ENCODE measurements at places on chromosomes 3 and 15.

DNA sequence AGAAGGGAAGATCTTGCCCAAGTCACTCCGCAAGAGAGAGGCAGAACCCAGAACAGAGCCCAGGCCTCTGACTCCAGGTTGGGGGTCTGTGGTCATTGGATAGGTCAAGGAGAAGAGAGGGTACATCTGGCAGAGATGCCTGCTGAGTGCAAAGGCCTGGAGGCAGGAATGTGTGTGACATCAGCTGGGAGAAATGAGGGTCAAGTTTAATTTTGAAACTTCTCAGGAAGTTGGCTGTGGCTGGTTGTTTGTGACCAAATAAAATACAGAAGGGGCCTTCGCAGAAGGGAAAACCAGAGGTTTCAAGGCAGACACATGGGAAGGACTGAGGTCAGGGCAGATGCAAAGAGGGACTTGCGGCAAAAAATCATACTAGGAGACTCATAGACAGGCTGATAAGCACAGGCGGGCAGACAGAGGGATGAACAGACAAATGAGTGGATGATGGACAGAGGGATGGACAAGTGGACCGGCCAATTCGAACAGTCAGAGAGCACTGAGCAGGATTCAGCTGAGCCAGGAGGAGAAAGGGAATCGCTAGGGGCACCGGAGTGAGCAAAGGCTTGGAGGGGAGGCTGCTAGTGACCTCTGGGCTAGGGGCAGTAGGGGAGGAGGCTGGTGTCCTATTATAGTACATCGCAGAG, 28.8 kb upstream of the CACNA2D2 start:
- DNase-seq: no peak
- H3K4me3 ChIP-seq: no peak overlapping the region
- peaks cover 1% of the 10 kb centered on the region for H3K4me1 ChIP-seq
- no peak overlapping the region for H3K27ac ChIP-seq
- peaks cover 61% of the 10 kb centered on the region for H3K27me3 ChIP-seq

DNA sequence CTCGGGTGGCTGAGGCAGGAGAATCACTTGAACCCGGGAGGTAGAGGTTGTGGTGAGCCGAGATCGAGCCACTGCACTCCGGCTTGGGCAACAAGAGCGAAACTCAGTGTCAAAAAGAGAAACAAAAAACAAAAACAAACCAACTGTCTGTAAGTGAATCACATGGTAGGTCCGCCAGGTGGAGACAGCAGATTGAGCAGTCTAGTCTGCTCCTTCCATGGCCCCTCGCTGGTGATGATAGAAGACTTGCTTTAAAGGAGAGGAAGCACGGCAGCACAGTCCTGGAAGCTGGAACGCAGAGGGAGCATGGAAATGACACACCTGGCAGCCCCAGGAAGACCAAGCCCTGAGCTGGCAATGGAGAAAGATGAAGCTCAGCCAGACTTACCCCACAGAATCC, 31.4 kb upstream of the MGLL start:
- H3K4me1 ChIP-seq: no peaks in the 10 kb centered on the region
- no peak overlapping the region for H3K4me3 ChIP-seq
- H3K27ac ChIP-seq: no peak overlapping the region
- H3K36me3 ChIP-seq: no peaks in the 10 kb centered on the region

- H3K27ac ChIP-seq: no peak overlapping the region
- no peaks in the 10 kb centered on the region for H3K4me1 ChIP-seq
- no peak overlapping the region for H3K4me3 ChIP-seq
- H3K27me3 ChIP-seq: peaks cover 3% of the 10 kb centered on the region
Measured at GRCh38 chr3:146221276-146221675, 29.6 kb downstream of the PLSCR4 start.

DNA sequence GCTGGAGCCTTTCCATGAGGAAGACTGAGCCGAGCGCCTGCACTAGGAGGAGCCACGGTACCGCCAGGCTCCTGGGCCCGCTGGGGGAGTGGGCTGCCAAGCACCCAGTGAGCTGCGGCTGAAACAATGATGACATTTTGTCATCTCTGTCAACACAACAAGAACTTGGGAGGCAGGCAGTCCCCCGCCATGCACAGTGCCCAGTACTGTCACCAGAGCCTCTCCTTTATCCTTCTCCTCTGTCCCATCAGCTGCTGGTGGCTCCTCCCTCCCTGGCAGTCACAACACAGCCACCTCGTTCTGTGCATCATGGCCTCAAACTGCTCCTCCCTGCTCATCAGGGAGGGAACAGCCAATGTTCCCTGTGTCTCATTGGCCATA, 34.0 kb upstream of the PCSK6 start:
- peaks cover 7% of the 10 kb centered on the region for H3K4me1 ChIP-seq
- H3K4me3 ChIP-seq: no peak overlapping the region
- peak; percentile 46 for DNase-seq
- H3K27me3 ChIP-seq: peaks cover 3% of the 10 kb centered on the region

DNA sequence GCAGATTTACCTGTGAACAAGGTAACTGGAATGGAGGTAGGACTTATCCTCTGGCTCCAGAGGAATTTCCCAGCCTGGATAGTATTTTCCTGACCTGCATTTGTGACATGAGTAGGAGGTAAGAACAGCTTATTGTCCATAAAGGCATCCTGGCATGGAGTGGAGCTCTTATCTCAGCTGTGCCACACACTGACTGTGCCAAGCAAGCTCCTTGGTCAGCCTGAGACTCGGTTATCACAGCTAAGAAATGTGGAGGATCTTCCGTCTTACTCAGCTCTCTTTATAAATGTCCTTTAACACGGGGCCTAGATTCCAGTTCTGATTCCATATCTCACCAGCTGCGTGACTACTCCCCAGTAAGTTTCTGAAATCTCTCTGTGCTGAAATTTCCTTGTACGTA, 38.9 kb downstream of the SLCO3A1 start:
- no peak for DNase-seq
- peaks cover 2% of the 10 kb centered on the region for H3K4me1 ChIP-seq
- H3K27ac ChIP-seq: no peak overlapping the region
- H3K4me3 ChIP-seq: no peak overlapping the region
- no peaks in the 10 kb centered on the region for H3K27me3 ChIP-seq

DNA sequence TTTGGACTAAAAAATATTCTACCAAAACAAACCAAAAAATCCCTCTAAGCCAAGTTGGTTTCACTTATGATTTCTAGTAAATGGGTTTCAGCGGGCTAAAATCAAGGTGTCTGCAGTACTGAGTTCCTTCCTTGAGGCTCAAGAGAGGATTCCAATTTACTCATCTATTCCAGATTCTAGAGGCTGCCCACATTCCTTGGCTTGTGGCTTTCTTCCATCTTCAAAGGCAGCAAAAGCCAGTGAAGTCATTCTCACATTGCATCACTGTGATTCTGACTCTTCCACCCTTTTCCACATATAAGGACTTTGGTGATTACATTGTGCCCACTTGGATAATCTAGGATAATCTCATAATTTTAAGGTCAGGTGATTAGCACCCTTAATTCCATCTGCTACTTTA, 48.1 kb downstream of the DPPA2 start:
- H3K36me3 ChIP-seq: no peaks in the 10 kb centered on the region
- no peak overlapping the region for H3K4me3 ChIP-seq
- no peaks in the 10 kb centered on the region for H3K27me3 ChIP-seq
- H3K27ac ChIP-seq: no peak overlapping the region

DNA sequence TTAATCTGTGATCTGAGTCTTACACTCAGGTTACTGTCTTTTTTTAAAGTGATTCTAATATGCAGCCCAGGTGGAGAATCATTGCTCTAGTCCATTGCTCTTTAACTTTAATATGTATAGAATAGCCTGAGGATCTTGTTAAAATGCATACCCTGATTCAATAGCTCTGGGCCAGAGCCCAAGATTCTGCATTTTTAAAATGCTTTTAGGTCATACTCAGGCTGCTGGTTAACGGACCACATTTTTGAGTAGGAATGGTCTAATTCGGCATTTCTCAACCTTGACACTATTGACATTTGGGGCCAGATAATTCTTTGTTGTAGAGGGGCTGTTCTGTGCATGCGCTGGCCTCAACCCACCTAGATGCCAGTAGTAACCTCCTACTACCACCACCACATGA, 20.9 kb upstream of the FSTL1 start:
- DNase-seq: no peak
- H3K36me3 ChIP-seq: no peaks in the 10 kb centered on the region
- H3K27me3 ChIP-seq: peaks cover 13% of the 10 kb centered on the region
- no peak overlapping the region for H3K4me3 ChIP-seq
